ENCODE measurements at places on chromosomes 1 and 21.

GRCh38 chr1:154846565-154847442 lies 23.3 kb downstream of the KCNN3 start:
- DNase-seq = no peak

GRCh38 chr21:34195335-34195734 lies 122.0 kb downstream of the MRPS6 start:
- no peak for DNase-seq

DNA sequence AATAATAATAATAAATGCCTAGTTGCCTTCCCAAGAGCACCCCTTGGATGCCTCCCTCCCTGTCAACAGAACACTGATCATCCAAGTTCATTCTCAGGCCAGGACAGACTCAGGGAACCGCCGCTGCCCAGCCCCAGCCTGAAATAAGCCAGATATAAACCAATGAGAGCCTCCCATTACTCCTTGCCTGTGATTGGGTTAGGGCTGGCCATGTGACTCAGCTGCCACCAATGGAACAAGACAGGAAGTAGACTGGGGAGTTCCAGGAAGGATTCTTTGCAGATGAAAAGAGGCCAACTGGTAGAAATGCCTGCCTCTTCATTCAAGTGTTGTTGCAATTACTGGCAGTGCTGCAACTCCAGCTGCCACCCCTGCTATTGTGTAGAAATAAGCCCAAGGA lies 146.4 kb upstream of the TIAM1 start:
- no peak for DNase-seq

DNA sequence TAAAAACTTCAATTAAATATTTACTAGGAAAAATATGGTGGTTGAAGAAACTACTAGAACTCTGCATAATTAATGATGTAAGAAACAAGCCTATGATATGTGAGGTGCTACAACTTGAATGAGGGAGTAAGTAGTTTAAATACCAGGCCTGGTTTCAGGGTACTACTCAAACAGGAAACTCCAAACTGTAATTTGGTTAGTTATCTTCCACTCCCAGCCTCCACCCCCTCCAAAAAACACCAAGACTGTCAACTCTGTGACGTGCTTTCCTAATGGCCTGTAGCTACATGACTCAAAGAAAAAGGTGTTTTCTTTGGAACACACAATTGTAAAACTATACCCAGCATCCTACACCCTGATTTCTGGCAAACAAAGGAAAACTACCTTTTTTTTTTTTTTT lies 55.9 kb upstream of the RCC1 start:
- no peak for DNase-seq

DNA sequence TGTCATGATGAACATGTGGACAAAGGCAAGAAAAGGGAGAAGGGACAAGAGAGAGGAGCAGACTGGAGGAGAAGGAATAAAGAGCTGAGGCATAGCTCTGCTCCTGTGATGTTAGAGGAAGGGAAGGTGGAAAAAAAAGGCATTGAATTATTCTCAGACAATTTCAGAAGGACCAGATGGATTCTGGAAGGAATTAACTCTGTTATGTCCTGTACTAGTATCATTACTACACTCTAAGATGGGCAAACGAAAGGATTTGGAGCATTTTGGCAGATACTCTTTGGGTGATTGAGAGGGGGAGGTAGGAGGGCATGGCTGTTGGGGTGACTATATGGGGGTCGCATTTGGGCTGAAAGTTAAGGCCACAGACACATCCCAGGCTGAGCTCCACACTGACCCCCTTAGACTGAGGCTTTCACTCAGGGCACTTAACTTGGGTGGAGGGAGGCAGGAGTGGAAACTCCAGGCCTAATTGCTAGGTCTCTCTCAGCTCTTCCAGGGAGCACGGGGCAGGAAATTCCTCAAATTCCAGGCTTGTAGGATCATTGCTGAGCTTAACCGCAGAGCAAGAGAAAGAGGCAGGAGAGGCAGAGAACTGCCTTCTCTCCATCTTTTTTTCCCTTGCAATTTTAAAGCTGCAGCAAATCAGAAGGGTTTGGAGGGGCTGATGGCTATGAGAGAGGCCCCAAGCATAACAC lies 25.9 kb downstream of the KIRREL1 start:
- peak; percentile 94 for DNase-seq

GRCh38 chr1:163412221-163412620 lies 90.5 kb downstream of the NUF2 start:
- DNase-seq = no peak

- no peak for DNase-seq
Measured at GRCh38 chr1:150642296-150642695, 12.9 kb upstream of the ENSA start.

- peak; percentile 78 for DNase-seq
Measured at GRCh38 chr1:228838717-228839500, 103.6 kb downstream of the RHOU start.

DNA sequence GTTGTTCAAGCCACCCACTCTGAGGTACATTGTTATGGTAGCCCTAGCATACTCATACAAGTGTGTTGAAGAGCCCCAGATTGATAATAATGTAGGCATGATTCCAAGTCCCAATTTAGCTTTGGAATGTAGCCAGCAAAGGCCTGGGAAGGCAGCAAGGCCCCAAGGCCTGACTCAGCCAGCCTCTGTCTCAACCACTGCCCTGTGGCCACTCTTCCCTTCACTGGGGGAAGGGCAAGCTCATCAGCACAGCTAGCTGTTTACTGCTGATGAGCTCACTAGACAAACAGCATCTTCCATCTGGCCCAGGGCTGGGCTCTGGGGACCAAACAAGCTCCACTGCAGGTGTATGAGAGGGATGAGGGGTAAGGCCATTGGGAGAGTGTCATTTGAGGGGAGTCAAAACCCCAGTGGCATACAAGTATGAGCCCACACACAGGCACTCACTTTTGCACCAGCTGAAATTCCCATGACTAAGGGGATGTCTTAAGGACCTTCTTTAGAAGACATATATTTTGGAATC lies 2.2 kb upstream of the IRF6 start:
- DNase-seq = peak; percentile 97

DNA sequence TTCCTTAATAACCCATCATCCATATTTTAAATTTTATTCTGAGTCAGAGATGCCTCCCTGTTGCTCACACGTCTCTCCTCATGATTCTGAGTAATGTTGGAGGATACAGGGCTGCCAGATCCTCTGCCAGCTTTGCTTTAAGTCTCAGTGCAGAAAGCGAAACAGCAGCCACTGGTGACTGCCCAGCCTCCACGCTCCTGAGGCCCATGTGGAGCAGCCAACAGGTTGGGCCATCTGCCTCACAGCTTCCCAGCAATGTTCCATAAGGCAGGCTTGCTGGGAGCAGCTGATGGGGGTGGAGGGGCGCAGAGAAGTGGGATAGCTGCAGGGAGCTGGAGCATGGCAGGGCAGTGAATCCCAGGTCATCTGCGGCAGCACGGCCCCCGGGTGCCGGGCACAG lies 104.2 kb downstream of the IGSF21 start:
- no peak for DNase-seq

GRCh38 chr1:155478270-155478852 lies 84.2 kb downstream of the ASH1L start:
- no peak for DNase-seq

DNA sequence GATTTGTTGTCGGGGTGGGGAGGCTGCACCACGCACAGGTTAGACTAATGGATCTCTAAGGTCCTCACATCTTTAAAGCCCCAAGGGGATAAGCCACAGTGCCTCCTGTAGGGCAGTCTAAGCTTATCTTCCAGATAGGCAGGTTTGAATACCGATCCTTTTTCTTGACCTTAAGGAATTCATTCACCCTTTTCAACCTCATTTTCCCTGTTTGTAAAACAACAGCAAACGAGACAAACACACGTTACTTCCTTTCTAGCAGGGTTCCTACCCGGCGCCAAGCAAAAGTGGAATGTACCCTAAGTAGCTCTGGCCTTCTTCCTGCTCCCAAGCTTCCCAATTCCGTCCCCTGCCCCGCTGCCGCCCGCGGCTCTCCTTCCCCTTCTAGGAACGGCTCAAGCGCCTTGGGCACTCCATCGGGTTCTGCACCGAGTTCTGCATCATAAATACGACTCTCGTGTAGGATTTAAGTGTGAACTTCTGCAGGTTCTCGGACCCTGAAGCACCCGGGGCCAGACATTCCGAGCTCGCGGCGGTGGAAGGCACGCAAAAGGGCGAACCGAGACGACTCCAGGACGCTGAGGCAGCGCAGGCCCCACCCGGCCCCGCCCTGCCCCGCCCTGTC lies 548 bp upstream of the CDC20 start:
- DNase-seq = peak; percentile 37

- DNase-seq = no peak
Measured at GRCh38 chr1:177171536-177172123, 872 bp downstream of the BRINP2 start.

DNA sequence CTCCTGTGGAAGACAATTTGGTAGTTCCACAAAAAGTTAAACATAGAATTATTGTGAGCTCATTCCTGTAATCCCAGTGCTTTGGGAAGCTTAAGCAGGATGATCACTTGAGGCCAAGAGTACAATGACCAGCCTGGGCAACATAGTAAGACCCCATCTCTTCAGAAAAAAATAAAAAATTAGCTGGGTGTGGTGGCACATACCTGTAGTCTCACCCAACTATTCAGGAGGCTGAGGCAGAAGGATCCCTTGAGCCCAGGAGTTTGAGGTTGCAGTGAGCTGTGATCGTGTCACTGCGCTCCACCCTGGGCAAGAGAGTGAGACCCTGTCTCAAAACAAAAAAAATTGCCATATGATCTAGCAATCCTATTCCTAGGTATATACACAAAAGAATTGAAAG lies 4.1 kb upstream of the CHML start:
- no peak for DNase-seq

GRCh38 chr1:72288886-72289285 lies 6.5 kb upstream of the NEGR1 start:
- no peak for DNase-seq

DNA sequence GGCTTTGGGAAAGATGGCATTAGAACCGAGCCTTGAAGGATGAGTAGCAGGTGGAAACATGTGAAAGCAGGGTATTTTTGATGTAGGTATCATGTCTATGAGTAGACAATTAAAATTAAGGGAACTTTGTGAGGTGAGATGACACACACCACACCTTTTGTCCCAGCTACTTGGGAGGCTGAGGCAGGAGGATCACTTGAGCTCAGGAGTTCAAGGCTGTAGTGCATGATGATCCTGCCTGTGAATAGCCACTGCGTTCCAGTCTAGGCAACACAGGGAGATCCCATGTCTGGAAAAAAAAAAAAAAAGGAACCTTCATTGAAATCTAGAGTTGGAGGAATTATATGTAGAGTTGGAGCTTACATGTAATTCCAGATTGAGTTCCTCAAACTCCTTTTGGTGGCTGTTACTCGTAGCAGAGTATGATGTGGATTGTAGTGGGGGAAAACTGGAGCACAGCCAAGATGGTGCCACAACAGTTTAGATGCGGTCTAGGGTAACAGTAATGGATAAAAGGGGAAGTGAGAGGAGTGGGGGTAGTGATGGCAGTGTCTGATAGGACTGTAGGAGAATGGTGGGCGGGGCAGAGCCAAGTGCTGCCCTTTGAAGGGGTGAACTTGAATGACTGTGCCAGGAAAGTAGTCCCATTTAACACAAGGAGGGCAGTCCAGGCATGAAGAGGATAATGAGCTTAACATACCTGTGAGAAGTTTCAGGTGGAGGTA lies 17.4 kb downstream of the AK4 start:
- DNase-seq = no peak

GRCh38 chr21:14768042-14768441 lies 221.9 kb upstream of the SAMSN1 start:
- no peak for DNase-seq

GRCh38 chr1:55337801-55338447 lies 122.8 kb upstream of the USP24 start:
- DNase-seq = peak; percentile 79

DNA sequence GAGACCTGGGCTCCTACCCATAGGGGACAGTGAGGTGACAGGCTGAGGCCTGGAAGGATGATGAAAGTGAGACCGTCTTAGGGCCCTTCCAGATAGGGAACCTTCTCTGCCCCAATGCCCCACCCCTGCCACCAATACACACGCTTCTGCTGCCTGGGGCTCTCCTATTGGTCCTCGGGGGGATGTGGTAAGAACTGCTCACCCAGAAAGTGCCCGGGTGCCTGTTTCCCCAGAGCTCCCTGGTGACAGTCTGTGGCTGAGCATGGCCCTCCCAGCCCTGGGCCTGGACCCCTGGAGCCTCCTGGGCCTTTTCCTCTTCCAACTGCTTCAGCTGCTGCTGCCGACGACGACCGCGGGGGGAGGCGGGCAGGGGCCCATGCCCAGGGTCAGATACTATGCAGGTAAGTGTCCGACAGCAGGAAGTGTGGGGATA lies 948 bp downstream of the SEMA4A start:
- DNase-seq = no peak

DNA sequence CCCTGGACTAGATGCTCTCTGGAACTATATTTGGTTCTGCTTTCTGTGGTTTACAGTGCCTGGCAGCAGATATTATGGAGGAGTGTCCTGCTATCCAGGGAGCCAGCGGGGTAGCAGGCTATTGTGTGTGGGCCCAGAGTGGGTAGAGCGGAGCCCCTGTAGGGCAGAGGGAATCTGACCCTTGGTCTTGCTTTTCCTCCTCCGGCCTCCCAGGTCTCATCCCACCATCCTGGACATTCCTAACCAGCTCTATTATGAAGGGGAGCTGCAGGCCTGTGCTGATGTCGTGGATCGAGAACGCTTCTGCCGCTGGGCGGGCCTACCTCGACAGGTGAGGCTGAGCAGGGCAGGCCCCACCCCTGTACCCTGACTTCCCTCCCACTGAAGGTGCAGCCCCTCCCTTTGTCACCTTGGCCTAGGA lies 9.1 kb downstream of the RHOC start:
- DNase-seq = no peak

DNA sequence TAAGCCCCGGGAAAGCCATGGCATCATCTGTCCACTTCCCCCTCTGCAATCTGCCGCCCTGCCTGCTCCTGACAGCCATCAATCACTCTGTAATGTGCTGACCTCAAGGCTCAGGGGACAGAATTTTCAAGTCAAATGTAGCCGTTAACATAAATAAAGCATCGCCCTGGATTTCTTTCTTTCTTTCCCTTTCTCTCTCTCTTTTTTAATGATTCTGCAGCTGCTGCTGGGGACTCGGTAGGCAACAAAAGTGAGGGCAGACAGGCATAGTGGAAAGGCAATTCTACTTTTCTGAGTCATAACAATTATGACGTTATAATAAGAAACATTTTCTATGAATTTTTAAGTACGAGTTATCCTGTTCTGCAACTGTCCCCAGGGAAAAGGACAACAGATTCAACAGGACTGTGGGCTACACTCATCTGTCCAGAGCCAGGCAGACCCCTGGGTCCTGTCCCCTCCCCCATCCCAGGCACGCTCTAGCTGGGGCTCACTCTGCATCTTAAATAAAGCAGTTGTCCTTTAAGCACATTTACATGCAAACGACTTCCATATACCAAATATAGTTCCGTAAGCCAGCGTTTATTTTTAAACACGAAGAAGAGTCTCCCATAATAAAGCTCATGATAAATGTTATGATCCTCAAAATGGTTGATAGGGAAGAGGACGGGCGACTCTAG lies 78.7 kb downstream of the SSBP3 start:
- peak; percentile 63 for DNase-seq

GRCh38 chr21:14321042-14321441 lies 61.9 kb downstream of the HSPA13 start:
- DNase-seq = peak; percentile 0

GRCh38 chr1:42801832-42802473 lies 15.0 kb upstream of the ERMAP start:
- DNase-seq = peak; percentile 17

- peak; percentile 76 for DNase-seq
Measured at GRCh38 chr1:162023547-162024501, at the start of gene OLFML2B. OLFML2B (minus strand) TSS chr1:162023869; CDS start chr1:162023430, 439 bp downstream.
